NCI-H345 (cell line): ENCODE measurements at places on chromosomes 1 and 21.

DNA sequence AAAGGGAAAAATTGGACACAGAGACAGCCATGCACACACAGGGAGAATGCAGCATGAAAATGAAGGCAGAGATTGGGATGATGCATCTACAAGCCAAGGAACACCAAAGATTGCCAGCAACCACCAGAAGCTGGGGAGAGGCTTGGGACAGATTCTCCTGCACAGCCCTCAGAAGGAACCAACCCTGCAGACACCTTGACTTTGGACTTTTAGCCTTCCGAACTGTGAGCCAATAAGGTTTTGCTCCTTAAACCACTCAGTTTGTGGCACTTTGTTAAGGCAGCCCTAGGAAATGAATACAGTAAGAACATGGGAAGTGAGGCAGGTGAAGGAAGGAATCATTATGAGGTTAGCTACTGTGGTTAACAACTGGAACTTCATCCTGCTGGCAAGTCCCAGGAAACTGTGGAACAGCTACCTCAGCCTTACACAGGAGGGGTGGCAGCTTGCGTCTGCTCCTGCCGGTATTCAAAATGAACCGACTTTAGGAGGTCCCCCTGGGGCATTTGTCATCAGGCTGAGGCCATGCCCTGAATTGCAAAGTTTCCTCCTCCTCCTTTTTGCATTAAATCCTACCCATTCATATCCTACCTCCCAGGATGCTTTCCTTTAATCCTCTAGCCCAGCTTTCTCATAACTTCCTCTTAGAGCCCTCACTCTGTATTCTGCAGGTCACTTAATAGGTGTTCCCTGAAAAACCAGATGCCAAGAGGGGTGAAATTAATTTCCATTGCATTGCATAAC is 15.4 kb downstream of the CD247 start:
- no peak for DNase-seq

GRCh38 chr1:9093091-9093490 is 23.7 kb upstream of the SLC2A5 start:
- DNase-seq = no peak

DNA sequence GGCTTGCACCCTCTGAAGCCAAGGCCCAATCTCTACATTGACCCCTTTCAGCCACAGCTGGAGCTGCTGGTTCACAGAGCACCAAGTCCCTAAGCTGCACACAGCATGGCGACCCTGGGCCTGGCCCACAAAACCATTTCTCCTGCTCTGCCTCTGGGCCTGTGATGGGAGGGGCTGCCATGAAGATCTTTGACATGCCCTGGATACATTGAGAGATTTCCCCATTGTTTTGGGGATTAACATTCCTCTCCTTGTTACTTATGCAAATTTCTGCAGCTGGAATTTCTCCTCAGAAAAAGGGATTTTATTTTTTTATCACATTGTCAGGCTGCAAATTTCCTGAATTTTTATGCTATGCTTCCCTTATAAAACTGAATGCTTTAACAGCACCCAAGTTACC is 235.8 kb downstream of the COL11A1 start:
- no peak for DNase-seq

- no peak for DNase-seq
Observed at GRCh38 chr1:65758128-65758527, 34.6 kb upstream of the PDE4B start.

DNA sequence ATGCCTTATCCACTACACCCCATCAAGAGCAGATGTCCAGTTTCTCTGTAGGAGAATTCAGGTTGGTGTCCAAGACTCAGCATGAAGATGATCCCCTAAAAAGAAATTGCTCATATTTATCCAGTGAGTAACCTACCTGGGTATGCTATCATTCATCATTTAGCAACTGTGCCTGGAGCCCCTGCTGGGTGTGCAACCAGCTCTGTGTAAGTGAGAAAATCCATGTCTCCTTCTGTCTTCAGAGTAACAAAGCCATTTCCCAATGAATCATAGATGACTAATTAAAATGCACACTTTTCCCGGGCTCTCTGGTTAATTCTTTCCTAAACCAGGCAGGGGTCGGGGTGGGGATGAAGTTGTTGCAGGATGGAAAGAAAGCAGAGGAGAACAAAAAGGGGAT is 35.8 kb downstream of the OLFML3 start:
- no peak for DNase-seq

DNA sequence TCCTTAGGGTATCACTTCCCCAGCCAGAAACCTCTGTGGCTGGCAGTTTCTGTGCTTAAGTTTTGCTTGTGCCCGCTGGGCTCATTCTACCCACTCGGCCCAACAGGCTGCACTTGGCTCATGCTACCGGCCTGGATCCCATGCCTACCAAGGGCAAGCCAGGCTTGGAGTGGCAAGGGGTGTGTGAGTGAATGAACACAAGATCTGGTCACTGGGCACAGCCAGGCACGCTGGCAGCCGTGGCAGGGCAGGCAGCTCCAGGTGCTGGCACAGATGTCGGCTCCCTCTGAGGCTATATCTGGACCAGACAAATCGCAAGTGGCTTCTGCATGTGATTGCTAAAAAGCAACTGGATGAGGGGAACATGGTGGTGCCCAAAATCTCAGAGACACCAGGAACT is 740.5 kb upstream of the B3GALT2 start:
- DNase-seq = no peak

- DNase-seq = peak; percentile 40
Observed at GRCh38 chr1:43878854-43879253, 54.7 kb upstream of the ARTN start.

GRCh38 chr1:43011020-43011419 is 52.4 kb upstream of the SLC2A1 start:
- no peak for DNase-seq

GRCh38 chr1:67429011-67429527 is 1.1 kb downstream of the SERBP1 start:
- DNase-seq = no peak

DNA sequence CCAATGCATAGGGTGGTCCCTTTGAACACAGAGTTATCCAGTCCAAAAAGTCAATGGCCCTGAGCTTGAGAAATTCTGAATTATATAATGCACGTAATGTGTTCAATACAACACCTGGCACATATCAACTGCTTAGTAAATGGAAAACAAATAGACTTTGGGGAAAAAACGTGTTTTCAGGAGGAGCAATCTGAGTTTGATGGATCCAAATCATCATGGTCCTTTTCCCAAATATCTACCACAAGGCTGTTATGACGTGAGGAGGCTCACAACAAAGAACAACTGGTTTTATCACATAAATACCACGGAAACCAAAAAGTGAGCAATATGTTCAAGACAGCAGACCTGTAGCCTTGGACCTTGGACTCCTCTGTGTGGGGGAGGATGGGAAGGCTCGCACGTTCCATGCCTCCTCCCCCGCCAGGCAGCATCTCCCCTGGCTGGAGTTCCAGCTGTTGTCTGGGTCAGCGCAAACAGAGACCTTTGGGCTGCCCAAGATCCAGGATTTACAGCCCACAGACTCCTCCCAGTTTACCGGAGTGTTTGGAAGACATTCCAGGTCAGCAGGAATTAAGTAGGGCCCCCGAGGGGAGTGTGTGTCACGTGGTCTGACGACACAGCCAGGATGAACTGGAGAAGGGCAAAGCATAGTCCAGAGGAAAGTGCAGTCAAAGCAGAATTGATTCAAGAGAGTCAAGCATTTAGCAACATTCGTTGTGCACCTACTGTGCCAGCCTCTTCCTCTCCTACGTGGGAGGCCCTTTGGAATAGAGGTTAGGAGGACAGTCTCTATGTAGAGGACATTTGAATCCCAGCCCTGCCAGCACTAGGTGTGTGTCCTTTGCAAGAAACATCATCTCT is 32.2 kb upstream of the MED18 start:
- no peak for DNase-seq

GRCh38 chr1:179807691-179808485 is 64.8 kb downstream of the FAM163A start:
- no peak for DNase-seq

- DNase-seq = peak; percentile 75
Observed at GRCh38 chr1:204151552-204152309, at the start of gene ETNK2. Gene ETNK2 (minus strand): TSS chr1:204152044. CDS start chr1:204151852, 192 bp downstream.

GRCh38 chr1:162372159-162373071 is 4.2 kb downstream of the SPATA46 start:
- no peak for DNase-seq

DNA sequence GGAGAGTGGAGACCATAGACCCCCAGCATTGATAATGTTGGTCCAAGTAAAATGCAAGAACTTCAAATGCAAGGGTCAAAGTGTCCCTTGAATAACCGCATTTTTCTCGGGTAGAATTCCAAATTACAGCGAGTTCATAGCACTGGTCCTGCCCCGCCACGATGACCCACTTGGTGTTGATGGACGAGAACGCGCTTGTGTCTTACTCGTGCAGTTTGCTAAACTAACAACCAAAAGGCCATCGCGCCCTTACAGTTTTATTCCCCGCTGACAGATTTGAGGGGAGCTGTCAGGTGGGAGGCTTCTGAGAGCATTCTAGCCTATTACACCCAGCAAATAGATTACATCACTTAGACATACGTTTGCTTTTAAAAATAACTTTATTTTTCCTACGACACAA is 17.3 kb upstream of the TSPEAR start:
- no peak for DNase-seq

DNA sequence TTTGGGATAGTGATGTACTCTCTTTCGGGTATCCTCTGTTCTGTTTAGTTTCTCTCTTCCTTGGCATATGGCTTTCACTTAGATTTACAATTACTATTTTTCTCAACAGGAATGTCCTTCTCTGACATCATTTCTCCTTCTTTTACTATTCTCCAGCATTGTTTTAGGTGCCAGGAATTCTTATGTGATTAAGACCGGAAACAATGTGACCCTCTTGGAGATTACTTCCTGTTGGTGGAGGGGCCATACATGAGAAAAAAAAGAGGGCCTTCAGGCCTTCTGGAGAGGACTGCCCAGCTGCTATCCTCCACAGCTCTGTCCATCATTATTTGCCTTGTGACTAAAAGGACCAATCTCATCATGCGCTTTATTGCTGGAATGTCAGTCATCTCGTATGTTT is 50.4 kb upstream of the ADAMTS5 start:
- DNase-seq = no peak

GRCh38 chr1:70503358-70503757 is 92.3 kb downstream of the CTH start:
- DNase-seq = no peak

GRCh38 chr1:209354840-209355165 is 228.7 kb upstream of the CAMK1G start:
- DNase-seq = no peak

DNA sequence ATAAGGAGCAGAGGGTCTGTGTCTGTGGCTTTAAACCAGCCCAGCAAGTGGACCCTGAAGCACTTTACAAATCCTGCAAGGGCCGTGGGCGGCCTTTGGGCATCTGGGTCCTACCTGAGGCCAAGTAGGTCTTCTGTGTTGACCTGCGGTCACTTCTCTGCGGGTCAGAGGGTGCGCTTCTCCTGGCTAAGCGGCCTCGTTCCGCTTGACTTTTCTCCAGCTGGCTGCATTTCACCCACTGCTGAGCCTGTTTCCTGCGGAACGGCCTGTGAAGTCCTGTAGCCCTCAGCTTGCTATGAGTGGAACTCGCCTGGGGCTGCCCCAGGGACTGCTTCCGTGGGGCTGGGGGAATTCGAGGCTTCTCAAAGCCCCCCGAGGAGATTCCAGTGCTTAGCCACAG is 43.3 kb downstream of the SLC37A1 start:
- no peak for DNase-seq

GRCh38 chr21:15401331-15401730 is 328.5 kb upstream of the USP25 start:
- DNase-seq = no peak

DNA sequence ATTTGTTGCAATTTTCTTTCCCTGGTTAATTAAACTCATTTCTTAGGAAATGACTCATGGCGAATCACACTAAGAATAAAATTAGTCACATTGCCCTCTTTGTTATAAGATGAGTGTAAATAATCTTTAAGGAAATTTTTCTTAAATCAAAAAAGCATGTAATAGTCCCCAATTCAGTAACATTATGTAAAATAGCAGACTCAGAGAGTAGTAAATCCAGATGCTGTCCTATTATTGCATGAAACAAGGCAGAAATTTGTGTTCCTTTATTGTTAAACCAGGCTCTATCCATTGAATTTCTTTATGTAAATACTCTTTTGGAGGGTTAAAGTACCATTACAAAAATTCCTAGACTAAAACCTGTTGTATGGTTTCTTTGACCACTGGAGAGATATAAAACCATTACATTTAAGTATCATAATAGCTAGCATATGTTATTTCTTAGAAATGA is 154.5 kb upstream of the C1orf87 start:
- no peak for DNase-seq

GRCh38 chr1:93328809-93329760 is 16.6 kb upstream of the DR1 start:
- no peak for DNase-seq

- no peak for DNase-seq
Observed at GRCh38 chr1:237877631-237878030, 13.1 kb downstream of the ZP4 start.

- no peak for DNase-seq
Observed at GRCh38 chr1:53696571-53696970, 42.4 kb downstream of the GLIS1 start.

- no peak for DNase-seq
Observed at GRCh38 chr1:54624466-54625464, 1.4 kb upstream of the FAM151A start.

GRCh38 chr1:185453496-185454192 is 136.6 kb upstream of the IVNS1ABP start:
- no peak for DNase-seq

- DNase-seq = no peak
Observed at GRCh38 chr1:29638281-29638680, 402.0 kb downstream of the PTPRU start.

DNA sequence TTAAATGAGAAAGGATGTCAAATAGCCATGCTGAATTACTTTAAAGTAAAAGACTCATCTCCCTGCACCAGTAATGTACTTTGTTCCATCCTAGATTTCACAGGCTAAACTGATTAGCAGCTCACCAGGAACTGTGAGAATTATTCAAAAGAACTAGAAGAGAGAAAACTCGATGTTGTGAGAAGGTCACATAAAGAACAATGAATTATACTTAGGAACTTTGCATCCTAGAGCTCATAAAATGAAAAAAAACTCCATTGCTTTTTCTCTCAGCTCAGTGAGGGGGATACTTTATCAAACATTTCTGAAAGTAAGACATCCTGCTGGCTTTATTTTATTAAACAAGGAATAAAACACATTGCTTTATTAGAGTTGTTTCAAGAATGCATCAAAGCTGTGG is 278.5 kb downstream of the MRPL39 start:
- no peak for DNase-seq
